Activated CD4-positive, alpha-beta T cell treated with anti-CD3 and anti-CD28 coated beads, Interleukin-2, Interleukin-6, amounts not matched to agents 100 ng/mL and 50 ng/mL, durations not matched to agents 16 hours and 8 hours (primary cell): ENCODE measurements at places on chromosomes 5 and 9.

DNA sequence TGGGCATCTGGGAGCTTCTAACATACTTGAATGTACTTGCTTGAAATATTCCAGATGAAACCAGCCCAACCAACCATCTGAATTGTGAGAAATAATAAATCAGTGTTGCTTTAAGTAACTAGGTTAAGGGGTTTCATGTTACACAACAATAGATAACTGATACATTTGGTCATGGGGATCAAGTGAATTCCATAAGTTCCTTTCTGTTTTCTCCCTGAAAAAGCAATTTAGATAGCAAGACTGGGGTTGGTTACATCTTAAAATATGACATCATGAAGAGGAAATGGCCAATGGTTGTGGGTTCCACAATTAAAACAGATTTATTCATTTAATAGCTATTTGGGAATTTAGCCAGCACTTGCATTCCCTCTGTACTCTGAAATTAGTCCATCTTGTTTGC lies 559.7 kb downstream of the TLR4 start:
- no peak for DNase-seq

DNA sequence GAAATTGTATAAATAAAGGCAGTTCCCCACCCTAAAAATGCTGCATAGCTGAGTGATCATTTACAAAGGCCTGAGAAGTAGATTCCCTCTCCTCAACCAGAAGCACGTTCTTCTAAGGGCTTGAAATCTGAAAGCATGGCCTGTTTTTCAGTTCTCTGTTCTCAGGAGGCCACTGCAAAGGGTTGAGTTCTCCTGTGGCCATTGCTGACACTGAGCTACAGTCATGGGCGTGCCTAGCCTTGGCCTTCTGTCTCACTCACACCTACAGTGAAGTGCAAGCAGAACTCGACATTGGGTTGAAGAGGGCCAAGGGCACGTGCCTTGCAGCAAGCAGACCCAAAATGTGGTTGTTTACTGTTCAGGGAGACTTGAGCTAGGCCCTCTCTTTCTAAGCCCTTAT lies 276.6 kb upstream of the VLDLR start:
- no peak for DNase-seq

GRCh38 chr9:110065532-110065931 lies 142.4 kb downstream of the C9orf152 start:
- DNase-seq: no peak

- DNase-seq: no peak
Measured at GRCh38 chr5:121503111-121503840, 348.4 kb upstream of the FTMT start.

- peak; percentile 11 for DNase-seq
Measured at GRCh38 chr9:113857875-113858274, 18.2 kb upstream of the ZNF618 start.

- DNase-seq: no peak
Measured at GRCh38 chr9:87425202-87425601, 72.5 kb upstream of the DAPK1 start.

DNA sequence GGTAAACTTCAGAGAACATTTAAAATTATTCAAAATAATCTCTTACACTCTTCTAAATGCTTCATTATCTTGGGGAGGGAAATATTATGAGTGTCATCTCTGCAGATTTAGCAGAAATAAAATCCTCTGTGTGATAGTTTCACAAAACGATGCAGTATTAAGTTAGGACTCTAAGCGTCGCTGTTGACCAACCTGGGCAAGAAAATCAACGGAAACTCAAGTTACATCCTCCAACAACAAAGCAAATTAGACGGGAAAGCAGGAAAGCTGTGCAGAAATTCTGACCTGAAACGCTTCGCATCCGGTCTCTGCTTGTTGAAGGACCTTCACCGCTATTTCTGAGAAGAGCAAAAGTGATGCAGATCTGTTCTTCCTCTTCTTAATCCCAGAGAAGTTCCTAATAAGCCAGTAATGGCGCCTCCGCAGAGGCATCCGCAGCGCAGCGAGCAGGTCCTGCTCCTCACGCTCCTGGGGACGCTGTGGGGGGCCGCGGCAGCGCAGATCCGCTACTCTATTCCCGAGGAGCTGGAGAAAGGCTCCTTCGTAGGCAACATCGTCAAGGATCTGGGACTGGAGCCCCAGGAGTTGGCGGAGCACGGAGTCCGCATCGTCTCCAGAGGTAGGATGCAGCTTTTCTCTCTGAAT lies at the start of gene PCDHGA6:
Gene PCDHGA6, plus strand, starts transcription at position 219 of the 645 bp plus-strand sequence. Its CDS starts 193 bp downstream, at position 412.
- DNase-seq: peak; percentile 6

DNA sequence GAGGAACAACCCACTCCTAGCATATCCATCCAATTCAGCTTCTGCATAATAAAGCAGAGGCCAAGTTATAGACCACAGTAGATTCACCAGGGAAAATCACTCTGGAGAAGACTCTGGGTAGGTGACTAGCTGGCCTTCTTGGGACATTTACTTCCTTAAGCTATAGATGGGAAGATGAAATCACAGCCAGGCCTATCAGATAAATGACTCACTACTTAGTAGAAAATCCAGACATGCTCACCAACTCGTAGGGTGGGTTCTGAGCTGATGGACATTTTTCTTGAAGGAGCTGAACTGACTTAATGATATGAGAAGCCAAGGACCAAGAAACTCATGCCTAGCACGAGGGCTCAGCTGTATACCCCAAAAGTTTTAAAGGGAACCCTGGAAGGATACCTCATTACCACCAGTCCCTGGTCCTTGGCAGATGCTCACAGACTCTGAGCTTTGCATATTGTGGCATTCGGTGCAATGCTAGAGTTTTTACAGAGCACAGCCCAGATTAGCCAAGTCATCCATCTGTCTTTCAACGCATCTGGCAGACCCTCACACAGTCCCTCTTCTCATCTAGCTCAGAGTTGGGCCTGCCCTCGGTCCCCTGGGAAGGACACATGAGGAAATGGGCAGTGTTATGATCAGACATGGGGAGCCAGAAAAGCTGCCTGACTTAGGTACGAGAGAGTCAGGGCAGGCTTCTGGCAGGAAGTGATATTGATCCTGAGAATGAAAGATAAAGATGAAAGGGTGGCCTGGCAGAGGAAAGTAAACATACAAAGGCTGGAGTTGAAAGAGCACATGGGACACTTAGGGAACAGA lies 15.0 kb downstream of the ACSL6 start:
- DNase-seq: no peak

GRCh38 chr9:3857673-3858072 lies 331.9 kb upstream of the RFX3 start:
- DNase-seq: no peak

DNA sequence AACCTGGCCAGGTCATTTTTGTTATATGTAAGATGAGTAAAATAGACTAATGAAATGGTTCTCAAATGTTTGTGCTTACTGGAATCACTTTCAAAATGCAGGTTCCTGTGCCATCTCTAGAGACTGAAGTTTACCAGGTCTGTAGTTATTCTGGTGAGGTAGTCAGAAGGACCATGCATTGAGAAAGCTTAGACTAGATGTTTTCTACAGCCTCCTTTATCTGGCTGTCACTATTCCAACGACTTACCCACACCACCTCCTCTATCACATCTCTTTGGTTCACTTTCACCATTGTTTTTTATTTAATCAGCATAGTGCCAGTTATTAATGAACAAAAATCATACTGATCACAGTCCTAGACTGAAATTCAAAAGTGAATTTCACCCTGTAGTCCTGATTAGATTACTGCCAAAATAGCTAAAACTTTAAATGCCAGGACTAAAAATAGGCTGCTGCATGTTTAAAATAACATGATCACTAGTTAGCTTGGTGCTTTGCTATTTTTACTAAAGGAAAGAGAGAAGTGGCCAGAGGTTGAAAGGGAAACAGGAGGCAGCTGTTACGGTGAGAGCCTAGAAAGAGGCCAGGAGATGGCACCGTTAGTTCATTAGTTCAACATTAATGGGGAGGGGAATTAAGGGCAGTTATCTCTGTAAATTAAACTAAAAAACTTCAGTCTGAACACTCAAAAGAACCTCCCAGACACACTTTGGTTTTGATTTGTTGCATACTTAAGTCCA lies 13.9 kb upstream of the FNIP1 start:
- peak; percentile 6 for DNase-seq

GRCh38 chr5:15821506-15821905 lies 321.5 kb downstream of the FBXL7 start:
- DNase-seq: no peak

DNA sequence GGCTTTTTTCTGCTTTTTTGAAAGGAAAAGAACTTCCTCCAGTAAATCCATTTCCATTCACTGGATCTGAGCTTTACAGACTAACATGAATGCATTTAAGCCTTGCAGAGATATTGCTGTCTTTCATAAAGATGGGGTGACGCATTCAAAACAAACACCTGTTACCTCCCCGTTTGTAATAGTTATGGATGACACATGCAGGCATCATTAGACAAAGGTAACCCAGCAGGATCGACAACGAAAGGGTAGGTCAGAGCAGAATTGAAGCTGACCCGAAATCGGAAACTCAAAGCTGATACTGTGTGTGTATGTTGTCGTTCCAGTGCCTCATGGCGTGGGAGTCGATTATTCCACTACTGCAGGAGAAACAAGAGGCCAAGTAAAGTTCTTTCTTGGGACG lies 22.2 kb downstream of the SLC46A2 start:
- DNase-seq: no peak

GRCh38 chr5:131679911-131680310 lies 44.9 kb upstream of the RAPGEF6 start:
- DNase-seq: no peak

GRCh38 chr5:6365142-6365976 lies 13.0 kb downstream of the MED10 start:
- no peak for DNase-seq
